ENCODE measurements at places on chromosomes 11 and 22.

DNA sequence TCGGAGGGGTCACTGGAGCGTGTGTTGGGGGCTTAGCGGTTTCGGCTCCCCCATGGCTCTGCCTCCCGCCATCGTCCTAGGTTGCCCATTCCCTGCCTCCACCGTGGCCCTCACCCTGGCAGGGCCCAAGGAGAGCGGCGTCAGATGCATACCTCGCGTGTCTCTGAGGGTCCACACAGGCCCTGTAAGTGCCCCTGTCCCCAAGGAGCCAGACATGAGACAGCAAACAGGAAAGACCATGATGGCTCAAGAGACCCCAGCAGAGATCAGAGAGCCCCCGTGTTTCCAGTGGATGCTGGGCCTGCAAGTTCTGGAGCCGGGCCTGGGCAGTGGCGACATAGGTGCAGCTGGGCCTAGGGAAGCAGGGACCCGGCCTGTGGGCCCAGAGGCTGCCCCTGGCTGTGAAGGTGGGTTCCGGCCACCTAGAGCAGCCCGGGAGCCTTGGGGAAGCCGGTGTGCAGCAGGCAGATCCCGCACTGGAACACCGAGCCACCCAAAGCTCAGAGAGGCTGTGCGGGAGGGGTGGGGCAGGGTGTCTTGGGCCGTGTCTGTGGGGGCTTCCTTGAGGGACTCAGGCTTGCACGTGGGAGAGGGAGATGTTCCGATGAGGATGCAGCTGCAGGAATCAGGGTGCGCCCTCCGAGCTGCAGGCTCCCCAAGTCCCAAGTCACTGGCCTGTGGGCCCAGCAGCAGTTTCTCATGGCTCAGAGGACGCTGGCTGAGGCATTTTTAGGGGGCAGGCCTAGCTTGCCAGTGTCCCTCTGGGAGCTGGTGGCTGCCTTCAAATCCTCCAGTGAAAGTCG, 126.4 kb downstream of the KCNQ1OT1 start:
- DNase-seq, result peak; percentile 46

- DNase-seq, result no peak
Observed at GRCh38 chr11:62399878-62400266, 19.0 kb upstream of the SCGB1A1 start.

GRCh38 chr22:50018608-50019285, 6.2 kb upstream of the IL17REL start:
- no peak for DNase-seq

- DNase-seq, result no peak
Observed at GRCh38 chr11:119624102-119624615, 104.8 kb downstream of the NECTIN1 start.

DNA sequence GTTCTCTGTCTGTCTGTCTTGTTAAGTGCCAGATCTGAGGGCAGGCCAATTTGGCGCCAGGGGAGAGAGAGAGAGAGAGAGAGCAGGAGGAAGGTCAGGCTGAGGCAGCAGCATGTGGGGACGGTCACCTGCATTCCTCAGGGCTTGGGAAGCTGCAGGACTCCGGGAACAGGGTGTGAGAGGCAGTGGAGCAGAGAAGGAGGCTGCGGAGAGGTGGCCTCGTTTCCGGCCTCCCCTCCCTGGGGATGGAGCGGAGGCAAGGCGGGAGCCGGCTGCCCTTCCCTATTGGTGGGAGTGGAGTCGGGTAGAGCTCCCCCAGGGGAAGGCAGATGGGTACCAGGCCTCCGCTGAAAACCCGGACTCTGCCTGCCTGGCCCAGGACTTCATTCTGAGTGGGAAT, 9.7 kb downstream of the CLMP start:
- DNase-seq, result no peak

GRCh38 chr22:46894081-46894671, 131.7 kb downstream of the TBC1D22A start:
- no peak for DNase-seq

GRCh38 chr11:13776134-13776815, 107.8 kb downstream of the FAR1 start:
- DNase-seq, result no peak

DNA sequence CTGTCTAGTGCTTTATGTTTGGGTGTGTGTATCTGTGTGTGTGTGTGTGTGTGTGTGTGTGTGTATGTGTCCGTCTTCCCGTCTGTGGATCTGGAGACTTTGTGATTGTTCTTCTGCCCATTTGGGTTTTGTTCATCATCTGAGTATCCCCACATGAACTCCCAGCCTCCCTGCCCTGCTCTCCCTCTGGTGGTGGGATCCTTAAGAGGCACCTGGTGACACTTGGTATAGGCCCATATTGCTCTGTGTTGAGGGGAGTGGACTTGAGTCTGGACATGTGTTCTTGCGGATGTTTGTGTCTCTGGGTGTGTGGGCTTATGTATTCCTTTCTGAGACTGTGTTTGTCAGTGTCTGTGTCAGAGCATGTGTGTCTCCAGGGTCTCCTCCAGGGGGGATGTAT, 15.3 kb downstream of the RCOR2 start:
- DNase-seq, result no peak

DNA sequence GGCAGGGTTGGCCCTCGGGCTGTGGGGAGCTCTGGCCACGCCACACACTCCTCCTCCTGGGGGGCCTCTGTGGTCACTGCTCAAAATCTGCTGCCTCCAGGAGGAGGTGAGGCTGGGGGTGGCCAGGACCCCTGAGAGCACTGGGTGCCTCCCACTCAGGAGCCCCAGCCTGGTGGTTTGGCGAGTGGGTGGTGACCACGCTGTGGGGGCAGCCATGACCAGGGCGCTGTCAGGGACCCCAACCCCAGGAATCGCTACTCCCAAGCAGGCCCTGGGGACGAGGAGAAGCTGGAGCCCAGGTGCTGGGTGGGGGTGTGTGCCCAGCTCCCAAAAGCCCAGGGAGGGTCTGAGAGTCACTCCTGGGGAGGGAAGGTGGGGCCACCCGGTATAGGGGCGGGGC, 30.1 kb downstream of the TSPAN4 start:
- no peak for DNase-seq

GRCh38 chr11:92347454-92347853, 122.8 kb downstream of the FAT3 start:
- no peak for DNase-seq

DNA sequence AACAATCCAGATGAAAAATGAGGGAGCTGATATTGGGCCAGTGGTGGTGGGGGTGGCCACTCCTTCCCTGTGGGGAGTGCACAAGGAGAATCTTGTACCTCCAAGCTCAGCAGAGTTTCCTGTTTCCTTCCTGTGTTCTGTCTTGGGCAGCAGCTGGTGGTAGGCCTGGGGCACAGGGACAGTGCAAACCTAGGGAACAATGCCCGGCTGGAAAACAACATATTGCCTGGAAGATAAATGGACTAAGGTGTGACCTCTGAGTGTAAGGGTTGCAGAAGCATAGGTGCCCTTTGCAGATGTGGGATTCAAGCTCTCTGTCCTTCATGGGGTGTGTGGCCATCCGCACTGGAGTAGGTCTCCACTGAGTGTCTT, 5.8 kb upstream of the JAM3 start:
- no peak for DNase-seq

DNA sequence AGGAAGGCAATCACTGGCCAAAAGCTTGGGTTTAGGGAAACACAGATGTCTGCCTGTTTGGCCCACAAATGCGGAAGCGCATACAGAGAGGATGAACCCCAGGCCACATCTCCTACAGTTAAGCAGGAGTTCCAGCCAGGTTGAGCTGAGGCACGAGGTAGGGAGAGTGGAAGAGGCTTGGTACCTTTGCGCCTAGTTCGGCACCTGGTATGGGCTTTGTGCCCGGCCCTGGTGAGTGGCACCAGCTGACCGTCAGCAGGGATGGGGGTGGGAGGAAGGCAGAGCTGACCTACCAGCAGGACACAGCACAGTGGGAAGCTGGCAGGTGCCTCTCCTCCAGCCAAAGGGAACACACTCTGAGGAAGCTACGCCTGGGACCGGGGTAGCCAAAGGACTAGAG, 57.6 kb downstream of the KCNC1 start:
- no peak for DNase-seq

DNA sequence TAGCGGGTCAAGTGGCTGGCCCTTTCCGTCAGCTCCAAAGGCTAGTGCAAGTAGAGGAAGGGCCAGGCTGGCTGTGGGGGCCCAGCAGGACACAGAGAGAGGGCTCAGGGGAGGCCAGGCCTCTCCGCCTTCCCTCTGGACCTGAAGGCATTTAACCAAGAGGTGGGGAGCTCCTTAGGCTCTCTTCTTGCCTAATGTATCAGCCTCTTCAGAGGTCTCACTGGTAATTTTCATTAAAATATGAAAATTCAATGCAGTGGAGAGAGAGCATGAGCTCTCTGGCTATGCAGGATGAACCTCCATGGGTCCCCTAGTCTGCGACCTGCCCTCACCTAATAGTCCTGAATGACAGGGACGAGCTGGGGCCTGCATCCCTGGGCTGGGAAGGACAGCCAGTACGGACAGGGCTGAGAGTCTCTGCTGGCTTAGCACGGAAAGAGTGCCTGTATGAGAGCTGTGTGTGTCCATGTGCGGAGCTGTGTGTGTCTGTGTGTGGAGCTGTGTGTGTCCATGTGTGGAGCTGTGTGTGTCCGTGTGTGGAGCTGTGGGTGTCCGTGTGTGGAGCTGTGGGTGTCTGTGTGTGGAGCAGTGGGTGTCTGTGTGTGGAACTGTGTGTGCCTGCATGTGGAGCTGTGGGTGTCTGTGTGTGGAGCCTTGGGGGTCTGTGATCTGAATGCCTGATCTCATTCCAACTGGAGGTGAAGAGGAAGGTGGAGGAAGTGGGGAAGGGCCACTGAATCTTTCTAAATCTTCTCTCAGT, 2.4 kb downstream of the ALX4 start:
- DNase-seq, result no peak

- DNase-seq, result no peak
Observed at GRCh38 chr22:48558606-48559402, 1268.9 kb downstream of the BRD1 start.

DNA sequence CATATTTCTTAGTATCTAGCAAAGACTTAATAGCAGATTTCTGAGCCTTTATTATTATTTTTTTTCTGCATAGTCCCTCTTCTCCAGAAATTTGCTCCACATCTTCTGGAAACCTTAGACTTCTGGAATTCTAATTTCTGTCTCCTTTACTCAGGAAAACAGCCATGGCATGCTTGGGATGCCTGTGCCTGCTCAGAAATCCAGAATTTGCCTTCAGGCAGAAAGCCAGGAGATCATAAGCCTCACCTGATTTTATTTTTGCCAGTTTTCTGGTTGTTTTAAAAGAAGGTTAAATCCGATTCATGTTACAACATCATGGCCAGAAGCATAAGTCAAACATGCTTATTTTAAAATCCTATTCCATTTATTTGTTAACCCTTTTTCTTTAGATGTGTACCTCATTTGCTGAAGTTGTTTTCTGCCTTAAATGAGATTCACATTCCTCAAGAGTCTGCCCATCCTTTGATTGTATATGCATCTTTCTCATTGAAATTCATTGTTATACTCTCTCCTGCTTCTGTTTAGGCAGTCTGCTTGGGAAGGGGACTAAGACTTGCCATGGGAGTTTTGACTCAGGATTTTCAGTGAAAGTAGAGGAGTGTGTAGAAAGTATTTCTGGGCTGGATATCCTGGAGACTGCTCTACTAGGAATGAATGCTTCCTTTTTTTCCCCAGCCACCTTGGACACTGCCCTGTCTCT, 37.1 kb downstream of the SIK2 start:
- no peak for DNase-seq

DNA sequence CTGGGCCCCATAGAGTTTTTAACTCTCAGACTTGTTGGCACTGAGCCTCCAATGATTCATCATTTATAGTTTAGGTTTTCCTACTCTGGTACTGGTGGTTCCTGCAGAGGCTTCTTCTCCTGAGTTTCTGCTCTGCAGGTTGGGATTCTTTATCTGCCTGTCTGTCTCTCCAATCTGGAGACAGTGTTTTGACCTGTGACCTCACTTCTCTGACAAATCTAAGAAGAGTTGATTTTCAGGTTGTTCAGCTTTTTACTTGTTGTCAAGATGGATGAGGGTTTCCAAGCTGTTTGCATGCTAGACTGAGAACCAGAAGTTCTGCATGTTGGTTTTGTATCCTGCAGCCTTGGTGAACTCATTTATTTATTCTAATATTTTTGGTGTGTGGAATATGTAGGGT, 63.9 kb downstream of the JAM3 start:
- DNase-seq, result no peak

- DNase-seq, result no peak
Observed at GRCh38 chr11:131704682-131705081, 334.3 kb downstream of the NTM start.

- no peak for DNase-seq
Observed at GRCh38 chr22:30856741-30857502, 111.7 kb downstream of the MORC2 start.

Data from pancreas (tissue), 10 donors.